Right atrium auricular region (tissue), 2 donors: ENCODE measurements at places on chromosomes 7 and 10. TPM values are rescaled to one million over a fixed set of nuclear protein-coding genes. Genes with fewer than 3 reads are reported as not detected.

GRCh38 chr7:32075612-32076011 is 5.4 kb upstream of the PDE1C start:
- no peaks in the 10 kb centered on the region for H3K4me1 ChIP-seq
- no peaks in the 10 kb centered on the region for H3K27me3 ChIP-seq
- no peak for DNase-seq

DNA sequence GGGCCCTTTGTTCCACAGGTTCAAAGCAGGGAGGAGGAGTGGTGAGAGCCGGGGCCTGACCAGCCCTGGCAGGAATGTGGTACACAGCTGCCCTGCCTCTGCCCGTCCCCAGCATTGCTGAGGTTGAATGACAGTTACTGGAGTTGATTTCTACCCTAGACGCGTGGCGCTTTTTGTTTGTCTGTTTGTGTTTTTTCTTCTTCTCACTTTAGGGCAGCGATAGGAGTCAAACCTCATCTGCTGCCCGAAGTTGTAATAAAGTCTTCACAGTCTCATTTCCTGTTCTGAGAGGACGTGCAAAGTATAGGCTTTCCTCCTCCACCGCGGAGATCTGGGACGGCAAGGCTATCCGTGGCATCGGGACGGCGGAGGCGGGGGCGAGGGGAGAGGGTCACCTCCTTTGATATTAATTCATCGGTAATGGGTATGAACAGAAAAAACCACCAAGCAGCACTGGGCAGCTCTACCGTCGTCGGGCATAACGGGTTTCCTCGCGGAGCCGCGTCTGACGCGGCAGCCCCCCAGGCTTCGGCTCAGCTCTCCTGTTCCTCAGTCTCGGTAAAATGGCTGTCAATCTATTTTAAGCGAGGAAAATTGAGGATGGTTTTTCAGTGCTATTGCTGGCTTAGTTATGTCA is 160.8 kb downstream of the LRMDA start:
- DNase-seq: no peak
- peaks cover 10% of the 10 kb centered on the region for H3K4me1 ChIP-seq
- H3K27ac ChIP-seq: no peak overlapping the region
- H3K36me3 ChIP-seq: no peaks in the 10 kb centered on the region
- peak overlapping the region; percentile 19 for H3K4me3 ChIP-seq
- no peaks in the 10 kb centered on the region for H3K27me3 ChIP-seq

GRCh38 chr10:64508029-64508661 is 986.9 kb downstream of the REEP3 start:
- no peak for DNase-seq
- no peak overlapping the region for H3K4me3 ChIP-seq
- H3K36me3 ChIP-seq: no peaks in the 10 kb centered on the region
- H3K4me1 ChIP-seq: no peaks in the 10 kb centered on the region
- H3K27ac ChIP-seq: no peak overlapping the region
- no peaks in the 10 kb centered on the region for H3K27me3 ChIP-seq

DNA sequence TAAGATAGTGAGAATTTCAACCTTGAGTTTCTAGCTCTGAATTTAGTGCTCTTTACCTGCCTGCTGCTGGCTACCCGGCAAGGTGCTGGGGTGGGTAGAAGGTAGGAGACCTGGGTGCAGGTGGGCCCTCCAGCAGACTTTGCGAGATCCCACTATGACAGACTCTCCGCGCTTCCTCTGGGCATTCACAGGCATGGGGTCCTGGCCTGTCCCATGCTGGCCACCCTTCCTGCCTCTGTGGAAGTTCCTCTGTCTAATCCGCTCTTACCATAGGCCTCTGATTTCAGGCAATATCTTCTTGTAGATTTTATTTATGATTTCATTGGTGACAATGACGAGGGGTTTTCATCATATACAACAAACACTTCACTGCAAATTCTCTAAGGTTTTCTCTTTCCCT is 1.2 kb upstream of the WDFY4 start:
- no peaks in the 10 kb centered on the region for H3K4me1 ChIP-seq
- DNase-seq: no peak
- no peak overlapping the region for H3K27ac ChIP-seq
- no peak overlapping the region for H3K4me3 ChIP-seq
- H3K27me3 ChIP-seq: no peaks in the 10 kb centered on the region
- no peaks in the 10 kb centered on the region for H3K36me3 ChIP-seq

DNA sequence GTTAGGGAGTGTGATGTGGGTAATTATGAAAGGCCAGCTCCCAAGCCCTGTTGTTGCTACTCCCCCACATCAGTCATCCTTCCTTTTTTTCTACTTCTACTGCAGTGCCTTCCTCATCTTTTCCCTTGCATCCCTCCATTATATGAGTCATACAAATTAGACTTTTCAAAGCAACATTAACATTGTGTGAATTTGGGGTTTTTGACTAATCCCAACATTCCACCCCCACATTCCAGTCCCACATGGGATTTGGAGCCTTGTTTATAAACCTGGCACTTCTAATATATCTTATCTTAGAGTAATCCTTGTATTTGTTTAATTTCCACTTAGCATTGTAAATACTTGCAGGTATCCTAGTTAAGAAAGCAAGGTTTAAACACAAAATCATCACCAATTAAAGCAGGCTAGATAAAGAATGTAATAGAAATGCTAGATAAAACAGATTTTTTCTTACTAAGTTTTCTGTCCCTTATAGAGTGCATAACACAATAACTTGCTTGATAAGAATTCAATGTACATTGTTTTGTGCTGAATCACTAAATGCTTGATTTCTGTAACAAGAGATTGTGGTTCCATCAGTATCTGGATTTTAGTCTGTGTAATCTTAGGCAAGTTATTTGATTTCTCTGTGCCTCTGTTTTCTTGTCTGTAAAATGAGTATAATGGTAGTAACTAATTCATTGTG is 165.8 kb downstream of the CFTR start:
- H3K27me3 ChIP-seq: no peaks in the 10 kb centered on the region
- H3K4me1 ChIP-seq: no peaks in the 10 kb centered on the region
- H3K36me3 ChIP-seq: no peaks in the 10 kb centered on the region
- H3K27ac ChIP-seq: no peak overlapping the region

- no peaks in the 10 kb centered on the region for H3K36me3 ChIP-seq
- no peak overlapping the region for H3K27ac ChIP-seq
- no peaks in the 10 kb centered on the region for H3K4me1 ChIP-seq
These were observed 31.6 kb upstream of the AGK start for GRCh38 chr7:141519623-141520022.

DNA sequence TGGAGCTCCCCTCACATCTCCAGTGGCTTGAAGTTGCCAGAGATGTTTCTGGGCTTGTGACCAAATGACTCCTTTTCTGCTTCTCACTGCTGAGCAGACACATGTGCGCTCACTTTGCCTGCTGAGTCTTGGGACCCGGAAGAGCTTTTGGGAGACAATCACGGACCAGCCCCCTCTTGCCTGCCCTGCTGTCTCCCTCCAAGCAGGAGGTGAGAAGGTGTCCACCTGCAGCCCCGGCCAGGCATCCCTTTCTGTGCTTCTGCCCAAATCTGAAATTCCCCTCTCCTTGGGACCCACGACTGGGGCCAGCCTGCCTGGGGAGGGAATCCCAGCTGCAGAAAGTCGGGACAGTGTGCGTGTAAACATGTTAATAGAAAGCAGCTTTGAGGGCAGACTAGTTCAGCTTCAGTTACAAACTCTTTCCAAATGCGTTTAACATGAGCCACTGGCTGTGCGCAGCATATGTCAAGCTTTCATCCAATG is 31.7 kb downstream of the HTRA1 start:
- H3K27me3 ChIP-seq: no peaks in the 10 kb centered on the region
- DNase-seq: no peak
- no peaks in the 10 kb centered on the region for H3K36me3 ChIP-seq
- H3K27ac ChIP-seq: no peak overlapping the region
- H3K4me1 ChIP-seq: no peaks in the 10 kb centered on the region

- peak overlapping the region; percentile 21 for H3K27ac ChIP-seq
- no peak overlapping the region for H3K4me3 ChIP-seq
- no peaks in the 10 kb centered on the region for H3K27me3 ChIP-seq
- peaks cover 86% of the 10 kb centered on the region for H3K36me3 ChIP-seq
- DNase-seq: no peak
These were observed 8.0 kb downstream of the FLNC start for GRCh38 chr7:128838109-128838779.

DNA sequence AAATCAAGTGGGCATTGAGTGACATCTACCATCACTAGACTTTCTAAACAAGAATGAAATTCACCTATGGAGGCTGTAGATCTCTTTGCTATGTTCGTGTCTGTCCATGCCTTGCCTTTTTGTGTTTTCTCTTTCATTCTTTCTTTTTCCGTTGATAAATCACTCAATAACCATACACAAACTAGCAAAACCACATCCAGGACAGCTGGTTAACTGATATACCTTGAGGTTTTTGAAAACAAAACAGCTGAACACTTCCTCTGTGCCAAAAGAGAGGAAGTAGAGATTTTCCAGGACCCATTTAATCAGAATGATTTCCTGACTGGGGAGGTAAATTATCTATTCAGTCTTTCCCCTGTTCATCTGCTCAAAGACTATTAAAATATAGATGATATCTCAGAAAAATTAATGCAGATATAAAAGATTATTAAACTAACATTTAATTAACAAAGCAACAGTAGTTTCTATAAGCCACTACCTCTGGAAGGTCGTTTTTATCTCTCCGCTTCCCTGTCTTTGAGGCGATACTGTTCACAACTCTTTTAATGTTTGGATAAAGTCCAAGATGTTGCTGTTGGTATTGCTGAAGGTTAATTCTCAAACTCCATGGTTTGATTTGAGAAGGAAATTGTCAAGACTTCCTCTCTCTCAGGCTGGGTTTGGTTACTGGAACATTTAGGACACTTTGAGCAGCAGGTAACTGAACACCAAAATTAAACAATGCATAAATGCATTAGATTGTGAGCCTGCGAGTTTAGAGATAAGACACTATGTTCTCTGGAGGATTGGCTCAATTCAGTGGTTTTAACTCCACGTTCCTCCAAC is 24.4 kb upstream of the C10orf67 start:
- no peak overlapping the region for H3K27ac ChIP-seq
- no peak for DNase-seq
- no peaks in the 10 kb centered on the region for H3K4me1 ChIP-seq
- H3K27me3 ChIP-seq: no peaks in the 10 kb centered on the region
- no peaks in the 10 kb centered on the region for H3K36me3 ChIP-seq
- H3K4me3 ChIP-seq: no peak overlapping the region

DNA sequence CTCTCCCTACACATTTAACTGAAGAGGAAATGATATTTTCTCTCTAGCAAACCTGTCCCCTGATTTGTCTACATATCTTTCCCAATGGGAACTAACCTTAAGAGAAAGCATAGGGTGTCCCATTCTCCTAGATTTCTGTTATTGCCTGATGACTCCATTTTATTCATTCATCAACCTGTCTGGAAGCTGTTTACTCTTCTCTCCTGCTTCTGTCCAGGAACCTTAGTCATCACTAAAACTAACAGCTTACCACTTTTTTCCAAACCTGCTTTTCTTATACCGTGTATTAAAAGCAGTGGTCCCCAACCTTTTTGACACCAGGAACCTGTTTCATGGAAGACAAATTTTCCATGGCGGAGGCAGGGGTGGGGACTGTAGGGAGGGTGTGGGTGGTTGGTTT is 473.3 kb upstream of the PCDH15 start:
- no peak overlapping the region for H3K27ac ChIP-seq
- no peaks in the 10 kb centered on the region for H3K27me3 ChIP-seq
- no peaks in the 10 kb centered on the region for H3K4me1 ChIP-seq
- H3K36me3 ChIP-seq: no peaks in the 10 kb centered on the region
- no peak for DNase-seq
- H3K4me3 ChIP-seq: no peak overlapping the region

ACSL5 gene
- total RNA-seq: 12.0 TPM

VWA2 gene
- total RNA-seq: not detected

CCDC186 gene
- total RNA-seq: 17.1 TPM

CD36 gene
- total RNA-seq: 421 TPM

IKZF1 gene
- total RNA-seq: 1.7 TPM
